Progenitor cell of endocrine pancreas (in vitro differentiated cells): ENCODE measurements at places on chromosomes 2 and 18.

DNA sequence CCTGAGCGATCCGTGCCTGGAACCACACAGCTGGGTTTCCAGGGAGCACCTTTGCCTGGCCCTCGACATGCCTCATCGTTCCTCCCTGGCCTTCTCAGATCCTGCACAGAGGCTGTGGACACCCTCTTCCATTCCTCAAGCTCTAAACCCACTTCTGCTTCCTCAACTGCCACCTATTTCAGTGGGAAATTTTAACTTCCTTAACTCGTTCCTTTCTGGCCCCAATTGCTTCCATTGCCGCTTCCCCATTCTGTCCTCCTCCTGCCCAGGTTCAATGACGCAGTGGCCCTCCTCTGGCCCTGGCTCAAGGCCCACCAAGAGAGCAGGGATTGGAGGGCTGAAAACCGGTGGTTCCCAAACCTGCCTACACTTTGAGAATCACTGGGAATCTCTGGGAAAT is 4.8 kb upstream of the B3GNT7 start:
- DNase-seq, result no peak

DNA sequence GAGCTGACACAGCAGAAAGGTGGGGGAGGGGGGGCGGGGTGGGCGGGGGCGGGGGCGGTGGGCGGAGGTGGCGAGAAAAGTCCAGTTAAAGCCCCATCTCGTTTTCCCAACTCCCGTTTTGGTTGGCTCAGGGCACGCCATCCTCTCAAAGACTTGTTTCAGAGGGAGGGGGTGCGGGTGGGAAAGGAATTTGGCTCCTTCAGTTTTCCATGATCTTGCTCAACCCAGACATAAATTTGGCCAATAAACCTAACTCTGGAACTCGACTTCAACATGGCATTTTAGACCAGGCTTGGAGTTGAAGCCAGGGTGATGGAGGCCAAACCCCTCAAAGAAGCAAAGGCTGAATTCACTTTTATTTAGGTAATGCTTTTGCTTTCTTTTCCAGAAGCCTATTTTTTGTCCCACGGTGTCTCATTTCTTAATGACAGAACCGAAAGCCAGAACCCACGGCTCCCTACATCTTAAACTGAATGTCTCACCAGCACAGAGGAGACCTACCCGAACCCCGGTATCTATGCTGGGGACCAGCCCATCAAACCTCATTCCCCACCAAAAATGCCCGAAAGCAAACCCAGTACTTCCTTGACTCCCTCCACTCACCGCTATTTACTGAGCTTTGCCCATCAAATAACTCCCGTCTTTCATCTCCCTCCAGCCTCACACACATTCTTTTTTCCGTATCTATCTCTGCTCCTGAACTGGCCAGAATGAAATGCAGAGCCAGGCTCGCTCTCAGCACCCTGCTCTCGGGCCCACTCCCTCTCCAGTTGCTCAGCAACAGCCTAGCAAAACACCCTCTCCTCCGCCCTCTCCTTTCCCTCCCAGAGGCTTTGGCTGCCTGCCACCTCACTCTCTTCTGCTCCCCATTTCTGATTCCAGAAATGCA is 4.3 kb downstream of the IGFBP5 start:
- DNase-seq, result no peak

GRCh38 chr2:100929147-100929546 is 72.9 kb upstream of the RPL31 start:
- no peak for DNase-seq

DNA sequence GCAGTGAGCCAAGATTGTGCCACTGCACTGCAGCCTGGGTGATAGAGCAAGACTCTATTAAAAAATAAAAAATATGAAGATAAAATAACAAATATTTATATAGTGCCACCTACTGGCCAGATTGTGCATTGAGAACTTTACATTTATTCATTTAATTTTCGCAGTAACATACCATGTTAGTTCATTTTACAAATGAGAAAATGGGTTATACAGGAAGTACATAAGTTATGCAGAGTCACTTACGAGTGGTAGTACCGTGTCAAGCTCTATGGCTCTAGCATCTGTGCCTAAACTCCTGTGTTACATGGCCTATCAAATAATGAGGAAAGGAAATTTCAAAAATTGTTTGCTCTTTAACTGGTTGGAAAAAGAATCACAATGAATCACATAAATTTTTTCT is 27.9 kb downstream of the RIF1 start:
- no peak for DNase-seq

DNA sequence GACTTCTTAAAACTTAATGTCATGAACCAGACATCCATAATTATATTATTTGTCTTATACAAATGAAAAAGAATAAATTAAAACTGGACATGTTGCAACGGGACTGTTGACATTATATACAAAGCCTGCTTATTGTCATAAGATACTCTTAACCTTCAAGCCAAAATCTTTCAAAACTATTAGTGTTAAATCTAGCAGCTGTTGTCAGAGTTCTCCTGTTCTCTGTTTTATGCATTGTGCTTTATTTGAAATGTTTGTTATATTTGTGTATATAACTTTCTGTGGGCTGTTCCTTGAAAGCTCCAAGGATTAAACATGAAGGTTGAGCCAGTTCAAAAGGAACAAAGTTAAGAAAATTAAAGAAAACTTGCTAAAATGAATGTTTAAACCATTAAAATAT is 335.5 kb upstream of the NT5C1B start:
- DNase-seq, result no peak

DNA sequence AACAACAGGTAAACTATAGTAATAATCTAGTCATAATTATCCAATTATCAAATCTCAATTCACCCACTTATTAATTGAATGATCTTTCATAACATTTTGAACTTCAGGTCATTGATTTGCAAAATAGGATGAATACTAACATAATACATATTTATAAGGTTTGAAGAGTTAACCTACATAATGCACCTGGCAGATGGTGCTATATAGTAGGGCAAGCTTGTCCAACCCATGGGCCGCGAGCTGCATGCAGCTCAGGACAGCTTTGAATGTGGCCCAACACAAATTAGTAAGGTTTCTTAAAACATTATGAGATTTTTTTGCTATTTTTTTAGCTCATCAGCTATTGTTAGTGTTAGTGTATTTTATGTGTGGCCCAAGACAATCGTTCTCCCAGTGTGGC is 815.8 kb upstream of the ID2 start:
- DNase-seq, result no peak

DNA sequence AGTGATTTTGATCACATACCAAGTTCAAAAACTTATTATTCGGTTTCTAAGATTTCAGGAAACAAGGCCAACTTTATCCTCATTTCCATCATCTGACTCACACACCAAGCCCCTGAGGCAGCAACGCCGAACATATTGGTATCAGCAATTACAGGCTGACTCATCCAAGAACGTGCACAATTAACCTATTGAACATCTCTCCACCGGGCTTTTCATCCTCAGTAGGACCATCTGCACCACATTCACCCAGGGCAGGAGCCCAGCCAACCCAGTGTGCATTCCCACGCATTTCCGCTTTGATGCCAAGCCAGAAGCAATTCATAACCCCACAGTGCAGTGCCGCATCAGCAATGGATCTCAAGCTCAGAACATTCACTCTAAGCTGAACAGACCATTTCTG is 52.9 kb downstream of the SCG2 start:
- DNase-seq, result no peak

GRCh38 chr2:127594116-127594591 is 51.8 kb upstream of the GPR17 start:
- DNase-seq, result no peak

DNA sequence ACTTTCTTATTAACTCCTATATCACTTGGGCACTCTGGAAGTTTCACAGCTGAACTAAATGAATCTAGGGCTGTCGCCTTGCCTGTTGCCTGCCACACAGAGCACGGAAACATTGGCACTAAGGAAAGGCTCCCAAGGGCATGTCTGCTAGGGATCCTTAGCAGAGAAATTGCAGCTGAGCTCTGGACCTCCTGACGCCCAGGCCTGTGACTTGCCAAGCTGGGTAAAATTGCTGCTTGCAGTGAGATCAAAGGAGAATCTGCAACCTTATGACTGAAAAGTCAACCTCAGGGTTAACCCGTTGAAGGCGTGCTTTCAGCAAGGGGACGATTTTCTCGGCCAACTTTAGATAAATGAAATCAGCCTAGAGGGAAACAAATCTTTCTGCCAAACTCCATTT is 189.8 kb downstream of the NCK2 start:
- no peak for DNase-seq

DNA sequence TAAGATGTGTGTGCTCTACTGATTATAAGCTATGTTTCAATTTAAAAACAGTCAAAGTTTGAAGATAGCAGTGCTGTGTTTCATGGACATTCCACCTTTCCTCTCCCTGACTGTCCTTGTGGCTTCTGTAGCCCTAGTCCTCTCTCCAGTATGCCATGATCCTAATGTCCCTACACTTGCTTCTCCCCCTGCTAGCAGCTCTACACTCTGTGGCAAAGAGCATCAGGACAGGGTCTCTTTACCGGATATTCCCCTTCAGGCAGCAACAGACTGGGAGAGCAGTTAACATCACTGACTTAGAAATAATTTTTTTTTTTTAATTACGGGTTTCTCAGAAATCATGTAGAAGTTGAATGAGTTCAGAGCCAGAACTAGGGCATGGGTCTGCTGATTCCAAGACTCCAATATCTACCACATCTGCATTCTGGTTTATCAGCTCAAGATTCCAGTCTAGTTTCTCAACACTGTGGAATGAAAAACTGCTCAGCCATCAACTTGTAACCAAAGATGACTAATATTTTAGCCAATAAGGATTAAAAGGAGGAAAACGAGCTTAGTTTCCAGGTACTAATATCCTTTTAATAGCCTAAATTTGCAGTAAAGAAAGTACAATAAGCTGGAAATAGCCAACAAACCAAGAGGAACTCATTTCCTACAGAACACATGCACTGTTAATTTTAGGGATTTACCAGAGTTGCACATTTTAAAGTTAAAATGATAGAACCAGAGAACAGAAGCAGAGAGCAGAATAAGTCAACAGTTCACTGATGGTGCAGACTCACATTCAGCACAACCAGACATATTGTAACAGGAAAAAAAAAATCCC is 45.2 kb downstream of the TMEM131 start:
- DNase-seq, result no peak

- no peak for DNase-seq
These were observed 73.8 kb downstream of the SCN2A start for GRCh38 chr2:165312999-165313398.

GRCh38 chr18:31983976-31984375 is 34.6 kb upstream of the RNF125 start:
- DNase-seq, result no peak

- peak; percentile 74 for DNase-seq
These were observed 3.2 kb downstream of the TEKT4 start for GRCh38 chr2:94874277-94874997.

- no peak for DNase-seq
These were observed 15.2 kb downstream of the GKN2 start for GRCh38 chr2:68937346-68938055.

GRCh38 chr2:204749319-204749718 is 204.0 kb downstream of the PARD3B start:
- no peak for DNase-seq

- no peak for DNase-seq
These were observed 467.5 kb upstream of the CHST9 start for GRCh38 chr18:27652480-27653121.

- no peak for DNase-seq
These were observed 45.9 kb upstream of the SPOPL start for GRCh38 chr2:138455691-138456090.

GRCh38 chr2:163351143-163351542 is 384.7 kb downstream of the FIGN start:
- DNase-seq, result no peak

DNA sequence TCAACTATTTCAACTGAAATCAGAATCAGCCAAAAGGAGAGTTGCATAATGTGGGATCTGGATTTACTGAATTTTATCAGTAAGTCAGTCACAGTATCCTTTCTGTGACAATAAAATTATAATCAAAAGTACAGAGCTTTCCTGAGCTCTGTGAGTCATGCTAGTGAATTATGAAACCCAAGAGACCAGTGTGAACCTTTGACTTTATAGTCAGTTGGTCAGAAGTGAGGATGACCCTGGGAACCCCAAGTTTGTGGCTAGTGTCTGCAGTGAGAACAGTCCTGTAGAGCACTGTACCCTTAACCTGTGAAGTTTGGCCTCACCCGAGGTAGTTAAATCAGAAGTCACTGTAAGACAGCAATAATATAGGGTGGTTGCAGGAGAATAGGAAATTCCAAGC is 381.7 kb downstream of the CDH19 start:
- no peak for DNase-seq

- no peak for DNase-seq
These were observed 80.0 kb downstream of the KLHL29 start for GRCh38 chr2:23464905-23465537.

- no peak for DNase-seq
These were observed 49.1 kb upstream of the CTDP1 start for GRCh38 chr18:79630281-79631095.

DNA sequence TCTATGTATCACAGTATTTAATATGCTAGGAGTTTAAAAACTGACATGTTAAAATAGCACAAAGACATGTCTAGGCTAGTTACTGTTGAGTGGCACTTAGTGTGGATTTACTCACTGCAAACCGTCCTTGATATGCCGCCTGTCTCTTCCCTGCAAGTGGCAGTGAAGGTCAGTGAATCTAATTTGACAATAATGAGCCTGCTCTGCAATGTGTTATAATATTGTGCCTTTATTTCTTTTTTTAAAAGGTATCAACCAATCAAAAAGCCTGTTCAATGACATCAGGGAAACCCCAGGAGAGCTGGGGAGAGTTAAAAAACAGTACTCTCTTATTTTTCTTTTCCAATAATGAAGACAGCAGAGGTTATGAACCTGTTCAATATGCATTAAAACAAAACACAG is 384.1 kb downstream of the ERBB4 start:
- no peak for DNase-seq

DNA sequence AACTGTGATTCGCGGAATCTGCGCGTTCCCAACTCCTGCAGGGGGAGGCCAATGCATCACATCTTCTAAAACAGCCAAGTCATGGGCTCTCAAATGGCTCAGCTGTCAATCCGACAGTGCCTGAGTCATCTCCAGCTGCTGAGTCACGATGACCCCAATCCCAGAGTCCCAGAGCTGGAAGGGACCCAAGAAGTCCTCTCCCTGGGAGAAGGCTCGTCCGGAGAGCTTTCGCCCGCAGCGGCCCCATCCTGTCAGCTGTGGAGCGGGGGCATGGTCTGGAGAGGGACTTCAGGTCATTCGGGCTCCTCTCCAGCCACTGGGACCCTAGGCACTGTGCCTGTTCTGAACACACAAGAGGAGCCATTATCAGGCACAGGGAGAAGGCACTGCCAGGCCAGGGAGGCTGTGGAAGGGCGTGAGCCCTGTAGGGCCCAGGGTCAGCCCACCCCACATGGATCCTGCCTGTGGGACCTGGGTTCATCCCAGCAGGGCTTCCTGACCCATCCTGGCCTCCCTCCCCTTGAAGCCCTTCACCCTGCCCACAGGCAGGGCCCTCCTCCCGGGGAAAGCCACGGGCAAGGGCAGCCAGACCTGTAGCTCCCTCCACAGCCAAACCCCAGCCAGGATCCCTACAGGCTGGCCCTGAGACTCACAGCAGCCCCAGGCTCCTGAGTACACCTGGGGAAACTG is 47.6 kb upstream of the GPC1 start:
- no peak for DNase-seq
